ENCODE measurements at places on chromosomes 7 and 10. TPM values are rescaled to one million over a fixed set of nuclear protein-coding genes. Genes with fewer than 3 reads are reported as not detected.

The TMEM176B gene
- total RNA-seq: 0.31 TPM

The TYW1B gene
- 3.0 TPM for total RNA-seq

The ARL4A gene
- total RNA-seq: 26.4 TPM

The COL13A1 gene
- 25.2 TPM for total RNA-seq

The IKZF1 gene
- 0.18 TPM for total RNA-seq

The CPA4 gene
- 0.32 TPM for total RNA-seq

The LRRD1 gene
- total RNA-seq: not detected

The ITGB8 gene
- total RNA-seq: 6.5 TPM

The SPAG6 gene
- total RNA-seq: 1.2 TPM

The C10orf67 gene
- total RNA-seq: not detected

The AKR1C3 gene
- total RNA-seq: 12.0 TPM

The GRID2IP gene
- 1.9 TPM for total RNA-seq

The MYPN gene
- not detected for total RNA-seq

The ADAM22 gene
- 12.2 TPM for total RNA-seq

The ERVW-1 gene
- 1.6 TPM for total RNA-seq

The GCK gene
- 0.29 TPM for total RNA-seq

The ASIC3 gene
- 3.0 TPM for total RNA-seq

The VWA2 gene
- total RNA-seq: 0.54 TPM

The DRGX gene
- total RNA-seq: not detected

The PDZD7 gene
- 0.49 TPM for total RNA-seq

The COL26A1 gene
- total RNA-seq: 47.0 TPM

The ZNF438 gene
- total RNA-seq: 3.0 TPM

The SEMA4G gene
- 20.1 TPM for total RNA-seq

The SEPTIN7 gene
- total RNA-seq: 216 TPM

The CDH23 gene
- total RNA-seq: 2.1 TPM

The NXPH1 gene
- not detected for total RNA-seq

The TEX36 gene
- total RNA-seq: not detected

The LIPF gene
- total RNA-seq: not detected

The SPDYE16 gene
- total RNA-seq: 0.34 TPM

The LAMB4 gene
- not detected for total RNA-seq

The CYP26C1 gene
- 0.44 TPM for total RNA-seq

The UTF1 gene
- not detected for total RNA-seq

The PON1 gene
- not detected for total RNA-seq

The NME8 gene
- 1.9 TPM for total RNA-seq

The NKX2-3 gene
- not detected for total RNA-seq

The PTN gene
- 7.1 TPM for total RNA-seq

The HMX2 gene
- total RNA-seq: not detected

The CYP3A4 gene
- not detected for total RNA-seq

The GIMAP4 gene
- total RNA-seq: not detected

The FKBP9 gene
- 50.3 TPM for total RNA-seq

The FGFR2 gene
- total RNA-seq: 65.8 TPM

The PNLIP gene
- not detected for total RNA-seq

The CALY gene
- total RNA-seq: 0.75 TPM

The SVOPL gene
- 0.86 TPM for total RNA-seq

The SHTN1 gene
- total RNA-seq: 36.0 TPM

The SRRM3 gene
- total RNA-seq: 5.0 TPM
